ENCODE measurements at places on chromosomes 16 and 17.

GRCh38 chr16:84673203-84673535 is 24.9 kb downstream of the KLHL36 start:
- no peak for DNase-seq

GRCh38 chr16:85072947-85073346 is 39.3 kb downstream of the CIBAR2 start:
- DNase-seq, result no peak

GRCh38 chr16:49730772-49731171 is 125.1 kb downstream of the ZNF423 start:
- DNase-seq, result no peak

GRCh38 chr17:74768763-74769114 is 7.4 kb downstream of the NAT9 start:
- no peak for DNase-seq

GRCh38 chr16:88705801-88706228 is 393 bp downstream of the RNF166 start:
- DNase-seq, result no peak

DNA sequence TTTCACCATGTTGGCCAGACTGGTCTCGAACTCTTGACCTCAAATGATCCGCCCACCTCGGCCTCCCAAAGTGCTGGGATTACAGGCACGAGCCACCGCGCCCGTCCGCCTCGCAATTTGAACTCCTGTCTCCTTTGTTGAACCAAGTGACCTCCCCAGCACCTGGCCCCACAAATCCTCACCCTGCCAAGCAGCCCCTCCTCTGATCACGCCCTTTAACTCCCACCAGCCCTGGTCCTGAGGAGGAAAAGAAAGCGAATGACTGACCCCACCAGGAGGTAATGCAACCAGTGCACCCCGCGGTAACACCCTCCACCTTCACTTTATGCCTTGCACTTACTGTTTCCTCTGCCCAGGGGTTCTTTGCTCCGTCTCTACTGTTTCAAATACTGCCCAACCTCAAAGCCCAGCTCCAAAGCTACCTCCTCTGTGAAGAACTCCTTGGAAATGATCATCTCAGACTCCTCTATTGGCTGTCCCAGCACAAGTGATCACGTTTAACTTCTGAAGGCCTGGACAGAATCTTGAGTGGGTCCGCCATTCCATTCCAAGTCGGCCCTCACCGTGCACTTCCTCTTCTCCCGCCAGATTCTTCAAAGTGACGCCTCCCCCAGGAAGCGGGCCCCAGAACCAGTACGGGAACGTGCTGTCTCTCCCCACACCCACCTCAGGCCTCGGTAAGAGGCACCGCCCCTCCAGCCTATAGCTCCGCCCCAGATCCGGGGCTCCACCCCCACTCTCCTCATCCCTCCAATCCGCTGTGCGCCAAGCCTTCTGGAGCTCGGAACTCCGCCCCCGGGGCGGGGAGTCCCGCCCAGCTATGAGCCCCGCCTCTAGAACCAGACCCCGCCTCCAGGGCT is 4.4 kb downstream of the CD19 start:
- peak; percentile 40 for DNase-seq

- no peak for DNase-seq
These were observed 134.9 kb downstream of the MSI2 start for GRCh38 chr17:57391076-57391825.

DNA sequence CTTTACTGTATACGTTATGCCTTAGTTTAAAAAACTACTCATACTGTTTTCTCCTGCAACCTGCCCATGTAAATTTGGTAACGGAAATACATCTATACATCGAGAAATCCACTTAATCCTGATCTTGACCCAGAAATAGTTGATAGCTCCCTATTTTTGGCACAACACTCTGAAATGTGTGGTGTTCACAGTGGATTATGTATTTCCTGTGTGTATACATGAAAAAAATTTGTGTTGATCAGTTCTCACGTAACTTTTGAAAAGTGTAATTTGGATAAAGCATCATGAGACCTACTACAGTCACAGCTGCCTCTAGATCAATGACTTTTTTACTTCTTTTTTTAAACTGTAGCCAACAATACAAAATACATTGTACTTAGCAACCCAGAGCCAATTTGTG is 90.7 kb downstream of the VMP1 start:
- DNase-seq, result no peak
